Activated T-helper 1 cell treated with Interleukin-2 at 50 U/mL for 16 hours (primary cell): ENCODE measurements at places on chromosomes 2 and 18.

DNA sequence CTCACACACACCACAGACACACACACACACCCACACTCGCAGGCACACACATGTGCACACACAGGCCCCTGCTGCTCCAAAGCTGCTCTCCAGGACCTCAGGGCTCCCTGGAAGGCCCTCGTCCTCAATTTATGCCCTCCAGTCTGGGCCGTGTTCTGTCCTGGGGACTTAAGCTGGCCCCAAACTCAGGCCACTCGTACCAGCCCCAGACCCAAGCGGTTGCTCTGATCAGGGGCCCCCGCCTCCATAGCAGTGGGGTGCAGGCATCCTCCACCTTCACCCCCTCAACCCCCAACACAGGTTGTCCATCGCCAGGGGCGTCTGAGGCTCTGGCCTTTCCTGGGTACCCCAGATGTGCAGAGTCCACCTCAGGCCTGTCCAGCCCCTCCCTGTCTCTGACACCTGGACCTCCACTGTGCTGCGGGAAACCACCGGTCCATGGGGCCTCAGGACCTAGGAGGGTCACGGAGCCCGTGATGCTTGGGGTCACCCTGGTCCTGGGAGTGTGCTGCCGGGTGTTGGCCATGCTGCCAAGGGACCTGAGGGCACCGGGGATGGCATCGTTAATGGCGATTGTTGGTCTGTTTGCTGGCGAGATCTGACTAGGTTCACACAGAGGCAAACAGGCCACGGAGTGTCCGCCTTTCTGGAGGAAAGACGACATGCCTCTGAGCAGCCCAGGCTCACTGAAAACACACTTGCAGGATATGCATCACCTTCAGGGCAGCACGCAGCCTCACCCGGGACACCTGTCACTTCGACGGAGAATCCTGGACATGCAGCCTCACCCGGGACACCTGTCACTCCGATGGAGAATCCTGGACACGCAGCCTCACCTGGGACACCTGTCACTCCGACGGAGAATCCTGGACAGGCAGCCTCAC is 155.6 kb downstream of the NDUFA10 start:
- no peak for DNase-seq

- DNase-seq: no peak
These were observed 284.5 kb downstream of the MTX2 start for GRCh38 chr2:176553685-176554100.

GRCh38 chr2:24924732-24925131 is 4.7 kb upstream of the ADCY3 start:
- DNase-seq: no peak

GRCh38 chr2:218364196-218364595 is 7.5 kb downstream of the CATIP start:
- no peak for DNase-seq

DNA sequence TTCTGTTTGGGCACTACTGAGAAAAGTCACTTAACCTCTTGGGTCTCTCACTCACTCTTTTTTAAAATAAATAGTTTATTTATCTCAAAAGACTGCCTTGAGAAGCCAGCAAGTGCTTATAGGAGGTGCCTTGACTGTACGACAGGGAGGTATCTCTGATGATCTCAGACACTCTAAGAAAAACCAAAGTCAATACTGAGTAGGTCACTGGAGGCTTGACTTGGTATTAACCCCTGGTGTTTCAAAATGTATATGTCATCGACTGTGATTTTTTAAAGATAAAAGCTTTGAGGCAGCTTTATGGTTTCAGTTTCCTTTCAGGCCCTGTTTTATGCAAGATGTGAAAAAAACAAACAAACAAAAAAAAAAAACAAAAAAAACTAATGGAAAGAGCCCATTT is 33.7 kb downstream of the MREG start:
- DNase-seq: no peak
